ENCODE measurements at places on chromosomes 1 and 21.

GRCh38 chr1:2267862-2268261, 39.7 kb downstream of the SKI start:
- no peak for DNase-seq

GRCh38 chr21:42784276-42784675, 95.1 kb downstream of the WDR4 start:
- no peak for DNase-seq

DNA sequence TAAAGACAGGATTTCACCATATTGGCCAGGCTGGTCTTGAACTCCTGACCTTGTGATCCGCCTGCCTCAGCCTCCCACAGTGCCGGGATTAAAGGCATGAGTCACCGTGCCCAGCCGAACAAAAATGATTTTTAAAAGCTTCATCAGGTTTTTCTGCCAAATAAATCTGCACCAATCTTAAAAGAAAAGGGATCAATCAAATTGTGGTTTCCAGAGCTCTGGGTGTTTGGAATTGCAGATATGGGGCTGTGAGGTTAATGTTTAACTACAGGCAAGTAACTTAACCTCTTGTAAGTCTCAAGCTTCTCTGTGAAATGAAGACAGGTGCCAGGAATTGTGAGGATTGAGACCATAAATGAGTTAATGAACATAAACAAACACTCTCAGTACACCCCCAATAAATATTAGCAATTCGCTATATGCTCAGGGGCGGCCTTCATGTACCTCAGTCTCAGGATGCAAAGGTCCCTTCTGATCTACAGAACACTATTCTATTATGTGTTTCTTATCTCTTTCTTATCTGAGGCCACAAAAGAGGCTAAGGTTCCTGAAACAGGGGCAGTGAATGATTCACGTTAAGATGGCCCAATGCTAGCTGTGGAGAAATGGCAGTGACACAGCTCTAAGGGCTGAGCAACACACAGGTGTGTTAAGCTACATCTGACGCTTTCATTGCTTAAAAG, 7.1 kb upstream of the GNPAT start:
- DNase-seq = no peak

DNA sequence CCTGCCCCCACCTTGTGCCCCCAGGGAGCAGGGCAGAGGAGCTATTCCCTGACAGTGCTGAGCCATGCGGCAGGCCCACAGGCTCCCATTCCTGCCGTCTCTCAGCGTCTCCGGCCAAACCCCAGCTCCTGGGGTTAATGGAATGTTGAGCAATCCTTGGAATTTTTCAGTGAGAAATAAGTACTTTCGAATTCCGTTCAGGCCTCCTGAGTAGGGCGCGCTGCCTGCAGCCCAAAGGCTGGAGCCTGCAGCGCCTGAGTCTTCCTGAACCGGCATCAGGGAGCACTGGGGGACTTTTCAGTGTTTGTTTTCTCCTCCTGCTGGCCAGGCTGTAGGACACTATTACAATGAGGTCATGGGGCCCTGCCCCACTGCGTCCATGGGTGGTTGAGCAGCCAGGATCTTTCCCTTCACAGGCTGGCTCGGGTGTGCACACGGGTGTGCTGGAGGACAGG, 33.3 kb upstream of the CSF1 start:
- no peak for DNase-seq

- no peak for DNase-seq
These were observed 18.0 kb upstream of the YTHDF2 start for GRCh38 chr1:28718586-28719331.

DNA sequence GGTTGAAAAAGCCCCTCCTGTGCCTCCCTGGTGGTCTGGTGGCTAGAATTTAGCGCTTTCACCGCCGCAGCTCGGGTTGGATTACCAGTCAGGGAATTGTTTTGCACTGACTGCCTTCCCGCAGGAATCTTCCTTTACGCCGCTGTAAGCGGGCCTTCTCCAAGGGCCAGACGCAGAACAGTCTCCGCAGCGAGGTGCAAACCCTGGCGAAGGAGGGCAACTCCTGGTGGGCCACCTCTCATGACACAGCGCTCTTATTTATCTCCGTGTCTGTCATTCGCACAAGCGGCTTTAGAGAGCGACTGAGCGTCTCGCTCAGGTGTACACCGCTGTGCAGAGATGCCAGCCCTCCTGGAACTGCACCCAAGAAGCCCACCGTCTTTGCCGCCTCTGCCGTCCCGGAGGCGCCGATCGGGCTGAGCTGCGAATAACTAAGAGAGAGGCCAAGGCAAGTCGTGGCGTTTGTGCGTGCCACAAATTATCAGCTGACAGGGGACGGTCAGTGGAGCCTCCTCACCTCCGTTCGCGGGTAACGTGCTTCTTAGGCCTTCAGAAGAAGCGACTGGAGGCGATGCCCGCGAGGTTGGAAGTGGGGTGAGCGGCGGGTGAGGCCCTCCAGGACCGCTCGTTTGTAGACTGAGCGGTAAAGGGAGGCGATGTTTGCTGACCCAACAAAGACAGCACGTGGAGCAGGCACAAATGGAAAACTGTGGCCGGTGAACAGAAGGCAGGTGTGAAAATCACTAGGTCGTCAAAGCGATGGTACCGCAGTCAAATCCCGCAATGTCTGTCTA, 93.5 kb downstream of the PRKAB2 start:
- DNase-seq = no peak

DNA sequence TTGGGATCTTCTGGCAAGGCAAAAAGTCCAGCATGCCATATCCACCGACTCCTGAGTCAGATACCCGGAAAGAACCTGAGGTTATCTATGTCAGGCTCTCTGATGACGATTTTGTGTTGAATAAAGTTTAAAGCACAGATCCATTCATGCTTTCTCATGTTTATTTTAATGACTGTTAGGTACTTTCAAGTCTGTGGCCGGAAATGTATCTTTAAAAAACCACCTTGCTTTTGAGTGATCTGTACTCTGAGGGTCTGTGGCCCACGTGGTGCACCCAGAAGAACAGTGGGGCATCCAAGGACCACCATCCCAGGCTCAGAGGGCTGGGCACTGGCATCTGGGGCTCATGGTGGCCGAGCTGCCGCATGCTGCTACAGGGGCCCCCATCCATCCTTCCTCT, 30.1 kb upstream of the VASH2 start:
- no peak for DNase-seq

DNA sequence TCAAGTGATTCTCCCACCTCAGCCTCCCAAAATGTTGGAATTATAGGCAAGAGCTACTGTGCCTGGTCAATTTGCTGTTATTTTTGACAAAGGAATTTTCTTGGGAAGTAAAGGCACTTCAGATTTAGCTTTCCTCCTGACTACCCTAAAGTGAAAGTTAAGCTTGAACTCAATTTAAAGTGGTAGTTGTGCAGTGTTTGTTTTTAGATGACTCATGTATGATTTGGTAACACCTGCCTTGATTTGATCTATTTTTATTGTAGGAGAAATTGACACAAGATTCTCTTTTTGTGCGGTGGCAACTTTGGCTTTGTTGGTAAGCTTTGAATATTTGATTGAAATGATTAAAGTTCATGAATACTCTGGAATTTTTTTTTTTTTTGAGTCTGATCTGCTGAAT, 5.0 kb downstream of the RABGGTB start:
- DNase-seq = no peak

DNA sequence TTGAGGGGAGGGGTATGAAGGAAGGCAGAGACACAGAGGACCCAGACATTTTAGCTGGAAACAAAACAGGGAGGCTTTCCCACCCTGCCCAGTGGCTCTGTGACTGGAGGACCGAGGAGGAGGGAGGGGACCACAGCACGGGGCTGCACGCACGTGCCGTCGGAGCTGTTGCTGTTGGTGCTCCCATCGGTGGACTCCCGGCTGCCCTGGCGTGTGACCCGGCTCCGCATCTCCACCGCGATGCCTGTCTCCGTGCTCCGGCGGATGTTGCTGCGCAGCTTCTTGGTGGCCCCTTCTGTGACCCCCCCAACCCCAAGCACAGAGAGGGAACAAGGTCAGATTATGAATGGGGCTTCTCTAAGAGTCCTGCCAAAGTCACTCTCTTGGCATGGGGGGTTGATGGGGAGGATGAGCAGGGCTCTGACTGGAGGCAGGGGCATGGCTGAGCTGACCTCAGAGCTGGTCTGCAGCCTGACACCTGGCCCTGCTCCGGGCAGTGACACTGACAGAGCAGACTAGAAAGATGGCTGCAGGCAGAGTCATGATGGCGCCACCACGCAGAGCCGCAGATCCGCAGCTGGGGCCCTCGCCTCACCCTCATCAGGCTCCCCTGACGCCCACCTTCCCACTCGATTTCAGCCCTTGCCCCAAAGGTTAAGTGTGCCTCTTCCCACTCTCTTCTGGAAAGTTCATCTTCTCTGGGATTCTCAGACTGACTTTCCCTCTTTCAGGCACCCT, 29.6 kb downstream of the RIMS3 start:
- DNase-seq = no peak

- no peak for DNase-seq
These were observed 15.6 kb downstream of the PAX7 start for GRCh38 chr1:18646091-18646785.

GRCh38 chr1:206511362-206512057, 4.2 kb downstream of the RASSF5 start:
- no peak for DNase-seq

- DNase-seq = no peak
These were observed 84.6 kb downstream of the PEX14 start for GRCh38 chr1:10559386-10559785.

GRCh38 chr1:114345930-114346479, 165.0 kb downstream of the TRIM33 start:
- no peak for DNase-seq

- DNase-seq = no peak
These were observed 55.2 kb downstream of the SASS6 start for GRCh38 chr1:100077531-100077930.

DNA sequence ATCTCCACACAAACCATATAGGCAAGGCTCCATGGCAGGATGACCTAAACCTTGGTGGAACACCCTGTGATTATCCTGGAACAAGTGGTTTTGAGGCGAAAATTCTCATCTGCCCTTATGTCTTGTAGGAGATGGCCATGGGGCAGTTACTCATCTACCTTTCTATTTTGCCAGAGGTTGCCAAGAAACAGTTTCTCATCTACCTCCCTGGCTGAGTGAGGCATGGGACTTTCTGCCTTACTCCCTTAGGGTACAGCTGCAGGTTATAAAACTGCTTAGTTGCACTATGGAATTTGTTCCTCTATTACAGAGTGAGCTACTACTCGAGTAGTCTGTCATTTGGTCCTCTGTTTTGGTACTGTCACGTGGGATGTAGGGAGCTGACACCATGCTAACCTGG, 31.3 kb upstream of the GUCA2A start:
- no peak for DNase-seq

DNA sequence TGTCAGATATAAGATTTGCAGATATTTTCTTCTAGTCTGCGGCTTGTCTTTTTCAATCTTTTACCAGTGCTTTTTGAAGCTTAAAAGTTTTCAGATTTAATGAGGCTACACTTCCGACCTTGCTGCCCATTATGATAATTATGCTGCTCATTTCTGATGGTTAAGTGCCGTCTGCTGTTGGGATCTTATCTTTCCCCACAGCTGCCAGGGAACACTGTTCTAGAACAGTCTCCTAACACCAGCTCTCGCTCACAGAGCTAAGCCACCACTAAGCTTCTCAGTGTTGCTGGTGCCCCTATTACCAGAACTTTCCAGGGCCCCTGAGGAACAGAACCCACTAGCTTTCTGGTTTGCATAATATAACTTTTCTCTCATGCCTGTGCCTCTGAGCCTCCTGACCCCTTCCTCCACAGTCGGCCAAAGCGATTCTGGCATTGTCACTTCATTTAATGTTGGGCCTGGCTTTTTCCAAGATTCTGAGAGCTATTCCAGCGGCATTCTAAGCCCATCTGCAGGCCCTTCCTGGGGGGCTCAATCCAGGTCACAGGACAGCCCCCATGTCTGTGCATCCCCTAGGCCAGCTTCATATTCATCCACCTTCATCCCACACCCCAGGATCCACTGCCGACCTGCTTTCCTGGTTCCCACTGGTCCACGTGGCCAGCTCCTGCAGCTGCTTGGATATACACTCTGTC, 237.0 kb downstream of the PTPRU start:
- no peak for DNase-seq

DNA sequence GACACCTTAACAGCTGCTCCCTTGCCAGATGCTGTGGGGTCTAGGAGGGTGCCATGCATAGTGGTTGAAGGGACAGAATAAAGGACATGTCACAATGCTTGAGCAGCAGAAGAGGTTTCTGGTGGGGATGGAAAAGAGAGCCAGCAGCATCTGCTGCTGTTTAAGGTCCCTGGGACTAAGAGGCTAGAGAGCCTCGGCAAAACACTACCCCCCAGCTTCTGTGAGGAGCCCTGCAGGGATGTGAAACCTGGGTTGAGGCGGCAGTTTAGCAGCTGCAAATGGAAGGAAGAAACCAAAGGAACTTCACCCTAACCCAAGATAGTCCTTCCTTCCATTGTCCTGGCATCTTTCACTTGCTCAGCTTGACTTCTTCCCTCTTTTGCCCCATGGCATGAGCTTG, 39.4 kb downstream of the PLXNA2 start:
- no peak for DNase-seq

DNA sequence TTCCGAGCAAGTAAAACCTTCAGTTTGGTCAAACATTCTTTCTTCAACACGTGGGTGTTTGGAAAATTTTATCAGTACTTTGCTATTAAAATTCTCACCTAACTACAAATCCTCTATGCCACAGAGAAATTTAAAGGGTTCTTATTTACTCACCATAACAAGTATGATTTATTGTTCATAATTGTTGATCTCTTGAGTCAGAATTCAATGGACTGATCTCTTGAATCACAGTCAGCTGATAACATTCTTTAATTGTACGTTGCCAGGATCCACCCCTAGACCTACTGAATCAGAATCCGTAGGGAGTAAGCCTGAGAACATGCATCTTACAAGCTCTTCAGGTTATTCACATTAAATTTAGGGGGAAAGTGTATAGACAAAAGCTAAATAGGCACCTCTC, 51.2 kb downstream of the DIPK1A start:
- DNase-seq = no peak

DNA sequence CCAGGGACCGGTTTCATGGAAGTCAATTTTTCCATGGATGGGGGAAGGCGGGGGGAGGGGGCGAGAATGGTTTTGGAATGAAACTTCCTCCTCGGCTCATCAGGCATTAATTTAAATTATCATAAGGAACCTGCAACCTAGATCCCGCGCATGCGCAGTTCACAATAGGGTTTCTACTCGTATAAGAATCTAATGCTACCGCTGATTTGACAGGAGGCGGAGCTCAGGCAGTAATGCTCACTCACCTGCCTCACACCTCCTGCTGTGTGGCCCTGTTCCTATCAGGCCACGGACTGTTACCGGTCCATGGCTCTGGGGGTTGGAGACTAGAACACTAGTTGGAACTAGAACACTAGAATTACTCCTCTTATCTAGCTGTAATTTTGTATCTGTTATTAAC, 38.0 kb downstream of the PRRX1 start:
- DNase-seq = no peak
